ENCODE measurements at places on chromosomes 2 and 18.

DNA sequence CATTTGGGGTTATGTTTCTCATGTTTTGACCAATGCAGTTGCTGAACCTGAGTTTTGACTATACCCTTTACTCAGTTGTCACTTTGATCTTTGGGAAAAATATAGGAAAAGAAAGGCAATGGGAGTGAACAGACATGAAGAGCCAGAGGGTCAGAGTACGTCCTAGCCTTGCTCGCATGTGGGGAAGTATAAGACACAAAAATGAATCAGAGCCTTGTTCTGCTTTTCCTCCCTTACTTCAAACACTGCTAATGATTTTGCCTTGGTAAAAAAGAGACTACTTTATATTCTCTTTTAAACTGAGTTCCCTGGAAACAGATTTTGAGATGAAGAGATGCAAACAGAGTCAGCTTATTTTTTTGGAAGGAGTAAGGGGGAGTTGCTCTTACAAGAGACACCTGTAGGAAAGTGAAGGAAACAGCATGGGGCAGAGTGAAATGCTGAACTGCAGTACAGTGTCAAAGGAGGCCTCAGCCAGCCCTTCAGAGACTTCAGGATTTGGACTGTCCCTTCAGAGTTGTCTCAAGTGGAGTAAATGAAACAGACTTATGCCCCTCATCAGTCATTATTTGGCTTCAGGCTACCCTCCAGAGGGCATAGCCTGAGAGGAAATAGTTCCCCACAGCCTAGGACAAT, 11.1 kb upstream of the FAP start:
- no peak for DNase-seq

- no peak for DNase-seq
Observed at GRCh38 chr2:234422981-234423431, 73.9 kb downstream of the ARL4C start.

DNA sequence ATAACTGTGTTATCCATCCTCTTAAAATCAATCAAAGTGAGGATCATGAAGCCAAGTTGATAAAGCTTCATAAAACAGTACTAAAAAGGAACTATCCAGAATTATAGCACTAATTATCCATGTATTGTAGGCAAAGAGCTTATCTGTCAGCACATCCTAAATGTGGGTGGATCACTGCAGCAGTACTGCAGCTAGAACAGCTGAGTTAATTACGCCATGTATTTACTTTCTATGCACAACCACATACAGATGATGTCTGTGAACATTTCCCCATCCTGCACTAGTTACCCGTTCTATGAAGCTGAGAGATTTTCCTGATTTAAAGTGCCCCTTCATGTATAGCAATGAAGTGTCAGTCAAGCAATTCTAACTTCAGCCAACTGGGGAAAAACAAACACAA, 96.6 kb downstream of the RAPH1 start:
- no peak for DNase-seq

DNA sequence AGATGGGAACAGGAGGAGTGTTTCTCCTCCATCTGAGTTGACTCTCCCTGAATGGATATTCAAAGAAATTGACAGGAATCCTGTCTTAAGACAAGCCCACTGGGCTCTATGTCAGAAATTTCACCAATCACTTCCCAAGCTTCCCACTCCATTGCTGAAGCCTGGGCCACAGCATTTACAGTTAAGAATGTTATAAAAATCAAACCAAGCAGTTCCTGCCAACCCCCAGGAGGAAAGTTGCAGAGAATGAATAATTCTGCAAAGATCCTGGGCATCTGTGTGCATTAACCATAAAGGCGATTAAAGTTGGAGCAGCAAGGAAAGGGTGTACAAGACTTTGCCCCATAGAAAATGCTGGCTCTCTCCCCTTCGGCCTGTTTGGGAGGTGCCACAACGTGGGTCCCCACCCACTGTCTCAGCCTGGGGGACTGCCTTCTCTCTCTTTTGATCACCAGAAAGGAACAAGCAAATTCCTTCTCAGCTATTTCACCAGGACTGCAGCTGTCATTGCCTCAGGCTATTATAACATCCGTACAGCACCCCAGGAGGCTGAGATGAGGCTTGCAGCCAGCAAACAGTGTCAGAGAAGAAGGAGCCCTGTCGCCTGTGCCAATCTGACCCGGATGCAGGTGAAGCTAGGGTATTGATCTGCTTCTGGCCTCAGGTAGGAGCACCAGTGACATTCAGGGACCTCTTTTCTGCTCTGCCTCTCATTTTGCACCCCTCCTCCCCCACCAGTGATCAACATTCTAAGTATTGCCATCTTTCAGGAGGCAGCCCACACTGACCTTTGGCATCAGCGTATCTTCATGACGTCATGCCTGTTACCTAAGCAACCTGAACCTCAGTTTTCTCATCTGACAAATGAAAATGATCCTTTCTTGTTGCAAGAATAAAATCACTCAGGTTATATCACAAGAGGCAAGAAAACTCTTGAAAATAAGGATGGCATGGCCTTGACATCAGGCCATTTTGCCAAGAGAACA, 219.0 kb downstream of the SH3BP4 start:
- DNase-seq = no peak

- DNase-seq = no peak
Observed at GRCh38 chr2:200264631-200265030, 41.9 kb upstream of the SPATS2L start.

- no peak for DNase-seq
Observed at GRCh38 chr2:227608561-227609338, 5.9 kb downstream of the SCYGR3 start.

DNA sequence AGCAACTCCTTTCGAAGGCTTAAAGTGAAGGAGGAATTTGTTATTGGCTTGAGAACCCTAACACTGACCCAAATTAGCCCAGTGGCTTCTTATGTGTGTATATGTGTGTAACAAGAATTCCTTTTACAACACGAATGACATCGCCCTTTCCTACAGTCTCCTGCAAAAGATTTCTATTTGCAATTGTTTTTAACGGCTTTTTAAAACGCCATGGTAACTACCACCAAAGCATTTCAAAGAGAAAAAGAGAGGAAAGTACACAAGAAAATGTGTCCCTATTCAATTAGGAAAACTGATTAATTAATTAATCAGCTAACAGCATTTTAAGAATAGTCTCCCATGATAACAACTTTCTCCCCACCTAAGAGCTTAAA, 58.1 kb downstream of the PAX3 start:
- DNase-seq = no peak

- no peak for DNase-seq
Observed at GRCh38 chr2:181814057-181814491, 77.5 kb upstream of the ITPRID2 start.

DNA sequence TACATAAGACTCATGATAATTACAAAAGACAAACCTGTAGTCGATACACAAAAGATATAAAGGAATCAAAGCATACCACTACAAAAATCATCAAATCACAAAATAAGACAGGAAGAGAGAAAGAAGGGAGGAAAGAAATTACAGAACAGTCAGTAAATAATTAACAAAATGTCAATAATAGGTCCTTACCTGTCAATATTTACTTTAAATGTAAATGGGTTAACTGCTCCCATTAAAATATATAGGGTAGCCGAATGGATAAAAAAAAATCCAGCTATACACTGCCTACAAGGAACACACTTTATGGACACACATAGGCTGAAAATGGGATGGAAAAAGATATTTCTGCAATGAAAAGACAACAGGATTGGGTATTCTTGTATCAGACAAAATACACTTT, 163.7 kb downstream of the PIEZO2 start:
- no peak for DNase-seq

DNA sequence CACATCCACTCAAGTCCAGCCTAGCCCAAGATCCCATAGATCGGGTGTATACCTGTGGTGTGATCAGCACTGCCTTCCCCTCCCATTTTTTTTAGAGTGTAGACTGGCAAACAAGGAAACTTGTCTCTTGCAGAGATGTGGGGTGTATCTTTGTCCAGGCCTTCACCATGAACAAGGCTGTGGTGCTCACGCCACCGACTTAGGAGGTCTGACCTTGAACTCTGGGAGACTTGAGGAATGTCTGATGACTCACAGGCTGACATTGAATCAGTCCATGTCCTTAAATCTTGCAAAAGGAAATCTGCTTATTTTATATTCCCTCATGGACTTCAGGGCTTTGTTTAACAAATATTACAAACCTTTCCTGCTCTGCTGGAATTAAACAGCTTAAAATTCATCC, 4.5 kb upstream of the CTIF start:
- DNase-seq = no peak

- DNase-seq = no peak
Observed at GRCh38 chr2:233796254-233796653, 18.1 kb downstream of the MROH2A start.

DNA sequence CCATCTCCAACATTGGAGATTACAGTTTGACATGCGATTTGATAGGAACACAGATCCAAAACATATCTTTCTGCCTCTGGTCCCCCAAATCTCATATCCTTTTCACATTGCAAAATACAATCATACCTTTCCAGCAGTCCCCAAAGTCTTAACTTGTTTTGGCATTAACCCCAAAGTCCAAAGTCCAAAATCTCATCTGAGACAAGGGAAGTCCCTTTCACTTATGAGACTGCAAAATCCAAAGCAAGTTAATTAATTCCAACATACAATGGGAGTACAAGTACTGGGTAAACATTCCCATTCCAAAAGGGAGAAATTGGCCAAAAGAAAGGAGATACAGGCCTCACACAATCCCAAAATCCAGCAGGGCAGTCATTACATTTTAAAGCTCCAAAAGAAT, 265.4 kb downstream of the GULP1 start:
- DNase-seq = no peak

GRCh38 chr2:126914811-126915500, 16.3 kb downstream of the TEX51 start:
- no peak for DNase-seq

DNA sequence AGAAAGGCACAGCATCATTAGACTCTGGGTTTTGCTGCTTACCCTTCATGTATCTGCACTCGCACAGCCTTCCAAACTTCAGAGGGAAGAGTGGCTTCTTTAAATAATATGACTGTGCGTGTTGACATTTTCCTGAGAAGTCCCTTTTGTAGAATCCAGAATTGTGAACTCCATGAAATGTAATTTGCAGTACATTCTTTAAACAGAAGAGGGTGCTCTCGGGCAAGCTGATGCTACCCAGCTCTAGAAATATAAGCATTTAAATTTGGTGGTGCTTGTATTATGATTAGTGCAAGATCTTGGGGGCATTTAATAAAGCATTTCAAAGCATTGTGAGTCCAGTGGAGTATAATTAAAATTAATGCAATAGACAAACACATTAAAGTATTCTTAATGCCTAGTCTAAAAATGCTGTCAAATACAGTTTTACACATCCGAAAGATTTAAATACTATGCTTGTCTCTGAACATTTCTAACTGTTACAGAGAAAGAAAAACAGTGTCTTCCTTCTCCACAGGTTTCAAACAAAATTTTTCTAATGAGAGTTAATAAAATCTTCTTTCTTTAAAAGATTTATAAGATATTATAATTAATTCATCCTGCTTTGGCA, 17.3 kb upstream of the GTF2A1L start:
- DNase-seq = no peak

- DNase-seq = no peak
Observed at GRCh38 chr2:204722207-204722606, 176.9 kb downstream of the PARD3B start.

DNA sequence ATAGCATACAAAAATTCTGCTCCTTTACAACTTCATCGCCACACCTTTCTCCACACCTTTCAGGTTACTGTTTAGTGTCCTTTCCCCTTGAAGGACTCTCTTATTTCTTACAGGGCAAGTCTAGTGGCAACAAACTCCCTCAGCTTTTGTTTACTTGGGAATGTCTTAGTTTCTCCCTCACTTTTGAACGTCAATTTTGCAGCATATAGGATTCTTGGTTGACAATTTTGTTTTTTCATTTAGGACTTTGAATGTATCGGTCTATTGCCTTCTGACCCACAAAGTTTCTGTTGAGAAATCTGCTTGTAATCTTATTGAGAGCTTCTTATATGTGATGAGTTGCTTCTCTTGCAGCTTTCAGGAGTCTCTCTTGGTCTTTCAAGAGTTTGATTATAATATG, 43.5 kb downstream of the SLC39A10 start:
- no peak for DNase-seq

GRCh38 chr2:37427241-37427640, 82.8 kb downstream of the QPCT start:
- DNase-seq = no peak

- no peak for DNase-seq
Observed at GRCh38 chr2:64587561-64587960, 63.4 kb downstream of the AFTPH start.

DNA sequence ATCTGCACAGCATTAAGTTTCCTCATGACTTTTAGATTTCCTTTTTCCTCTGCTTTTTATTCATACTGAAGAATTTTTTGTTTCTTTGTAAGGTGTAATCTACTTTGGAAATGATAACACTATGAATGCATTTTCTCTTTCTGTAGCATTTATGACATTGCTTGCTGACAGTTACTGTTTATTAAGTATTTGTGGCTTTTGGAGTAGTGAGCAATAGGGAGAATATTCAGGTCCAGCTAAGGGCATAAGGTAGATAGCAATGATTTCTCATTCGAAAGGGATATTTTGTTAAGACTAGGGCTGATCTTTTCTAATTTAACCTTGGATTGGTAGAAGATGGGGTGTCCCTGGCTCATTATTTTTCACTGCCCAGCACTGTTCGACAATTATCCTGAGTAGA, 80.3 kb downstream of the XRCC5 start:
- DNase-seq = no peak

DNA sequence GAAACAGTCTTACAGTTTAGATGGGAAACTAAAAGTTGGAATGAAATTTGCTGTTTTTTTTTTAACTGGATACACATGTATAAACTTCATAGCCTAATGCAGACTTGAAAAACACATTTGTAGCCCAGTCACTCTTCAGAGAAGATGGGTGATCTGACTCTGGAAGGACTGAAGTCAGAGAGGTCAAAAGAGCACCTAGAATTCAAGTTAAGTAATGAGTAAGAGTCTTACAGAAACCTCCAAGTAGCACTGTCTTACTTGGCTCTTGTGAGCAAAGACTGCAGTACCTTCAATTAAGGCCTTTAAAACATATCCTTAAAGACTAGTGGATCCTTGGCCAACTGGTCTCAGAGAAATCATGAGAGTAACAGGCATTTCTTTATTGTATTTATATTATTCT, 41.9 kb downstream of the TRAPPC8 start:
- DNase-seq = no peak

- no peak for DNase-seq
Observed at GRCh38 chr2:128489526-128490273, 171.0 kb upstream of the HS6ST1 start.

DNA sequence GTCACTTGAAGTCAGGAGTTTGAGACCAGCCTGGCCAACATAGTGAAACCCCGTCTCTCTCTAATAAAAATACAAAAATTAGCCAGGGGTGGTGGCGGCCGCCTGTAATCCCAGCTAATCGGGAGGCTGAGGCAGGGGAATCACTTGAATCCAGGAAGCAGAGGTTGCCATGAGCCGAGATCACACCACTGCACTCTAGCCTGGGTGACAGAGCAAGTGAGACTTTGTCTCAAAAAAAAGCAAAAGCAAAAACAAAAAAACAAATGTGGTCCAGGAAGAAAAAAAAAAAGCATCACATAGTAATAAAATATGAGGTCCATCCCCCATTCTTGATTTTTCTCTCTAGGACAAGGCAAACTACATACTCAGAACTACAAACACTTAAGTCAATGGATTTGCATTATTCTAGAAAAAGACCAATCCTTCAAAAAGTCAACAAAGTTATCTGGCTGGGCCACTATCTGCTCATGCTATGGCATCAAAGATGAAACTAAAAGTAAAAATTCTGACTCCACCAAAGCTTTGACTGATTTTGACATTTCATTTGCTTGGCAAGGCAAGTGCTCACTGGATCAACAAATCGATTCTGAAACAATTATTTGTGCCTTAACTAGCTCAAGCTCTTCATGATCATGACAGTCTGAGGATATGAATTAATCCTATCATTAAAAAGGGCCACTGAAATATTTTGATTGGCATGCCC, 28.4 kb downstream of the MEX3C start:
- no peak for DNase-seq

Measured in esophagus squamous epithelium (tissue), 5 donors.